ENCODE measurements at places on chromosomes 11 and 22. TPM values are rescaled to one million over a fixed set of nuclear protein-coding genes. Genes with fewer than 3 reads are reported as not detected.

- DNase-seq, result no peak
Measured at GRCh38 chr11:109223451-109223850, 198.5 kb upstream of the C11orf87 start.

DNA sequence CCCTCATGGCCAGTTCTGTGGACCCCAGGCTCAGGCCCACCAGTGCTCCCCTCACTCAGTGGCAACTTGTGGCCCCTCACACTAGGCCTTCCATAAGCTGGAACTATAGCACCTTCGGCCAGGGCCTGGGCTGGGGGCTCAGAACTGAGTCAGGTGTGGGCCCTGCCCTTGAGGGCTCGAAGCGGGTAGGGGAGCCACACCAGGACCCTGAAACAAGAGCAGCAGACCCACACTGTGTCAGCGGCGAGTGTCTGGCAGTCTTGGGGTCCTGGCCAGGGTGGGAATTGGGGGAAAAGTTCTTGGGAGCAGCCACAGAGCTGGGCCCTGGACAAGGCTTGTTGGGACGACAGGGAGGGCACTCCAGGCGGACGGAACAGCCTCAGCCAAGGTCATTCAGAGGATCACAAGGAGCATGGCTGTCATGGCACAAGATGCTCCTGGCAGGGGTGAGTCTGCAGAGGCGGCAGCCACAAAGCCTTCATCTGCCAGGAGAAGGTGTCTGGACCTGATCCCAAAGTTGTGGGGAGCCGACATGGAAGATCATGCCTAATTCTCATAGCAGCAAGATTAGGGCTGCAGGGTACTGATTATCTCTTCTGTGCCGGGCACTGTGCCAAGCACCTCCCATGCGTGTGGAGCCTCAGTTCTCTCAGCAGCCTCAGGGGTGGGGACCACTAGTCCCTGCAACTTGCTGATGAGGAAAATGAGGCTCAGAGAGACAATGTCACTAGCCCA, 50.7 kb downstream of the SHISAL1 start:
- no peak for DNase-seq

DNA sequence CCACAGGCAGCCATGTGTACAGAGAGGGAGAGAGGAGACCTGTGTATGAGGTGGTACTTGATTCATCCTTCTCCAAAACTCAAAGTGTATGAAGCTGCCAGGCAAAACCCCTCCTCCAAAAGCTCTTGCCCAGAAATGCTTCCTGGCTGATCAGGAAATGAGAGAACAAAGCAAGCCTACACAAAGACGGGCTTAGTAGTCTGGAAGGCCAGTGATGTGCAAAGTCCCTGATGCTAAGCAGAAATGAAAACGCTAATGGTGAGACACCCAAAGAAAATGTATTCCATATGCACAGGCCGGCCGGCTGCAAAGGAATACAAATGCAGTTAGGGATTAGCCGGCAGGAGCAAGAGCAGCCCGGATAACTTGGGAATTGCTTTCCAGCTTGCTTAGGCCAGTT, 234.9 kb upstream of the CADM1 start:
- no peak for DNase-seq

Gene CHADL
- 0.33 TPM for total RNA-seq

Gene RAPSN
- total RNA-seq, result 1.8 TPM

Gene LRRC56
- 9.8 TPM for total RNA-seq

Gene CBLIF
- not detected for total RNA-seq

Gene PRR33
- not detected for total RNA-seq

DNA sequence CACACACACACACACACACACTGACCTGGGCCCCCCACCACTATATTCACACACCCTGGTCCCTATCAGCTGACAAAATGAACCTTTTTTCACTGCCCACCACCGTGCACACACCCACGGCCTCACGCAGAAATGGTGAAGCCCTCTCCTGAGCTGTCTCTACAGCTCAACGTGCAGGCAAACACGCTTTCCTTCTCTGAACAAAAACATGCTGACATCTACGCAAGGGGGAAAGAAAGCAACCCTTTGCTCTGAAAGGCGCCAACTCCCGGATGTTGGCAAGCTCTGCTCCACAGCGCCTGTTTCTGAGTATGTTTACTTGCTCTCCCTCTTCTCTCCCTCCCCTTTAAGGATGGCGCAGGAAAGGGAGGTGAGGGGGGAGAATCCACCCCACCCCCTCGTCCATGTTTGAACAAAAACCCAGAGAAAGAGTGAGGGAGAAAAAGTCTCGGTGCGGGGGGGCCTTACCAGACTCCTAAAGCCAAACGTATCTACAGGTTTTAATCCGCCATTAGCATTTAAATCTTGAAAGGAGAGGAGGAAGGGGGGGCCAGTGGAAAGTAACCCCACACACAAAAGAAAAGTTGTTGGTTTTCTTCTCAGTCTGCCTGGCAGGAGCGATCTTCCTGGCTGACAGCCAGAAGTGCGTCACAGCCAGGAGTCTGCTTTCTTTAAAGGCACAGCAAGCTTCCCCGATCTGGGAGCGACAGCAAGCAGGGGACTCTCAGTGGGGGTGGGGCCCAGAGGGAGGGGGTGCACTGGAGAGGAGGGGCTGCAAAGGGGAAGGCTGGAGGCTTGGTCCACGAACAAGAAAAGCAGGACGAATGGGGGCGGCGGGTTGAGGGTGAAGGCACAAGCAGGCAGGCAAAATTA, 39.6 kb downstream of the NUMA1 start:
- DNase-seq, result no peak

Gene RNF26
- 69.0 TPM for total RNA-seq

- DNase-seq, result no peak
Measured at GRCh38 chr11:83583757-83584366, 297.7 kb upstream of the CCDC90B start.

Gene FAM83F
- 0.05 TPM for total RNA-seq

- no peak for DNase-seq
Measured at GRCh38 chr22:29912605-29913398, 29.8 kb downstream of the MTMR3 start.

Gene MUC5B
- total RNA-seq, result 1.2 TPM

DNA sequence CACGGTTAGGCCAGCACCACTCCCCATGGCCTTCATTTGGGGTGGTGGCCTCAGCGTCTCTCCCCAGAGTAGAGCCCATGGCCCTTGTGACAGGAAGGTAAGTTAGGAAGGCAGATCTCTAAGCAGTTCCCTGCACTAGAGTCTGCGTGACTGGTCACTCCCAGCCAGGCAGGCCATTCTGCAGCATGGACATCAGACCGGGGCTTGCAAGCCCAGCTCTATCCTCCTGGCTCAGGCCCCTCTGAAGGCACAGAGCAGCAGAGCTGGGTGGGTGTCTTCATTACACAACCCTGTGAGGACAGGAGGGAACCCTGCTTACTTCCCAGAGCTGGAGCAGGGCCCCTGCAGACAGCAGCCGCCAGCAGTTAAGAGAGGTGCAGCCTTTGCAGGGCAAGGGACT, 77.3 kb downstream of the PIWIL3 start:
- DNase-seq, result no peak

GRCh38 chr22:37328017-37328416, 45.7 kb downstream of the CYTH4 start:
- no peak for DNase-seq

Gene MRGPRF
- total RNA-seq, result 0.36 TPM

All from Panc1 (cell line).